ENCODE measurements at places on chromosomes 7 and 10. TPM values are rescaled to one million over a fixed set of nuclear protein-coding genes. Genes with fewer than 3 reads are reported as not detected.

Gene CFTR
- 5.1 TPM for total RNA-seq

Gene OLAH
- total RNA-seq: 11.1 TPM

Gene CXCL12
- total RNA-seq: 12.0 TPM

Gene ARMS2
- not detected for total RNA-seq

Gene CPA4
- 0.31 TPM for total RNA-seq

Gene HOXA1
- total RNA-seq: 0.37 TPM

Gene NEUROD6
- not detected for total RNA-seq

Gene FBXO24
- total RNA-seq: 37.5 TPM

Gene SLC18A2
- 2.0 TPM for total RNA-seq

Gene GIMAP1
- 1.7 TPM for total RNA-seq

Gene TLX1
- 0.99 TPM for total RNA-seq

Gene ELMO1
- total RNA-seq: 36.5 TPM

Gene GRID2IP
- 1.9 TPM for total RNA-seq

Gene ADAM12
- 9.2 TPM for total RNA-seq

Gene HDAC9
- total RNA-seq: 30.6 TPM

Gene SPDYE5
- total RNA-seq: 1.4 TPM
